Fibroblast of the aortic adventitia (primary cell): ENCODE measurements at places on chromosomes 3 and 15. TPM values are rescaled to one million over a fixed set of nuclear protein-coding genes. Genes with fewer than 3 reads are reported as not detected.

CKMT1B gene
- total RNA-seq = not detected in 2 replicates

ABHD6 gene
- total RNA-seq = 5.5 and 14.0 TPM in 2 replicates

NANOGP8 gene
- 0.81 TPM in 1 of 2 replicates, not detected in the other for total RNA-seq

PARP9 gene
- 31.7 and 32.6 TPM in 2 replicates for total RNA-seq

WDR93 gene
- total RNA-seq = 0.09 and 0.49 TPM in 2 replicates

IGSF10 gene
- 8.0 and 47.6 TPM in 2 replicates for total RNA-seq

COL6A5 gene
- total RNA-seq = under 0.01 TPM in 1 of 2 replicates, not detected in the other

CPNE4 gene
- total RNA-seq = not detected in 2 replicates

ANKUB1 gene
- not detected in 2 replicates for total RNA-seq

ACP3 gene
- total RNA-seq = 0.63 TPM in 1 of 2 replicates, not detected in the other

SKOR1 gene
- 0.08 and 0.09 TPM in 2 replicates for total RNA-seq

ITIH1 gene
- total RNA-seq = 1.3 TPM in 1 of 2 replicates, not detected in the other

AHSG gene
- total RNA-seq = not detected in 2 replicates

CCR5 gene
- total RNA-seq = not detected in 2 replicates

ASB14 gene
- total RNA-seq = under 0.01 TPM in 1 of 2 replicates, not detected in the other

GTF2E1 gene
- total RNA-seq = 15.5 and 16.9 TPM in 2 replicates

PXK gene
- 19.3 and 64.4 TPM in 2 replicates for total RNA-seq

LRRC31 gene
- total RNA-seq = not detected in 2 replicates

LRRC15 gene
- total RNA-seq = 0.25 and 10.0 TPM in 2 replicates

SPATA12 gene
- total RNA-seq = 0.09 TPM in 1 of 2 replicates, not detected in the other

KBTBD13 gene
- not detected in 2 replicates for total RNA-seq

EMC7 gene
- 26.0 and 46.6 TPM in 2 replicates for total RNA-seq

TM4SF18 gene
- 0.27 and 1.3 TPM in 2 replicates for total RNA-seq

IL5RA gene
- total RNA-seq = 0.08 TPM in 1 of 2 replicates, not detected in the other

LRTM1 gene
- total RNA-seq = not detected in 2 replicates

ADGRG7 gene
- not detected in 2 replicates for total RNA-seq

DPPA4 gene
- not detected in 2 replicates for total RNA-seq

RTP1 gene
- total RNA-seq = not detected in 2 replicates

ADAMTS17 gene
- total RNA-seq = 0.81 TPM in 1 of 2 replicates, not detected in the other

FOXL2NB gene
- total RNA-seq = not detected in 2 replicates

CERS3 gene
- total RNA-seq = not detected in 2 replicates

CISH gene
- 0.98 and 1.4 TPM in 2 replicates for total RNA-seq

ZPLD1 gene
- 0.33 and 0.45 TPM in 2 replicates for total RNA-seq

SI gene
- total RNA-seq = not detected in 2 replicates

ZNF609 gene
- total RNA-seq = 19.3 and 38.8 TPM in 2 replicates

FOXB1 gene
- not detected in 2 replicates for total RNA-seq

ALS2CL gene
- total RNA-seq = 0.16 and 0.18 TPM in 2 replicates

CAPN3 gene
- 1.6 and 2.5 TPM in 2 replicates for total RNA-seq

PLA2G4D gene
- not detected in 2 replicates for total RNA-seq

SLC24A5 gene
- not detected in 2 replicates for total RNA-seq

PDZRN3 gene
- 40.5 and 76.8 TPM in 2 replicates for total RNA-seq

HHATL gene
- total RNA-seq = not detected in 2 replicates

MAPK6 gene
- total RNA-seq = 32.3 and 74.9 TPM in 2 replicates

KBTBD12 gene
- total RNA-seq = under 0.01 TPM in 1 of 2 replicates, not detected in the other

MORC1 gene
- total RNA-seq = not detected in 2 replicates

BCHE gene
- total RNA-seq = 5.7 and 76.2 TPM in 2 replicates

DLL4 gene
- total RNA-seq = 0.08 and 0.09 TPM in 2 replicates

KNG1 gene
- total RNA-seq = not detected in 2 replicates

DOCK3 gene
- 0.36 and 0.41 TPM in 2 replicates for total RNA-seq

FGF7 gene
- 87.9 and 97.7 TPM in 2 replicates for total RNA-seq

DPPA2 gene
- not detected in 2 replicates for total RNA-seq

SEMA6D gene
- 3.9 and 17.7 TPM in 2 replicates for total RNA-seq

C3orf18 gene
- total RNA-seq = 13.3 and 16.4 TPM in 2 replicates

CGNL1 gene
- 0.90 and 11.0 TPM in 2 replicates for total RNA-seq

SLC12A1 gene
- under 0.01 TPM in 1 of 2 replicates, not detected in the other for total RNA-seq

CHRNA5 gene
- total RNA-seq = 1.1 and 1.6 TPM in 2 replicates
